ENCODE measurements at places on chromosomes 4 and X.
A peak's percentile ranks its signal among the peaks of the same experiment; 100 is the strongest.

GRCh38 chr4:26947318-26947717 lies 86.7 kb downstream of the STIM2 start:
- no peak for DNase-seq

GRCh38 chrX:1500701-1501624 lies 36.0 kb downstream of the P2RY8 start:
- no peak for DNase-seq

DNA sequence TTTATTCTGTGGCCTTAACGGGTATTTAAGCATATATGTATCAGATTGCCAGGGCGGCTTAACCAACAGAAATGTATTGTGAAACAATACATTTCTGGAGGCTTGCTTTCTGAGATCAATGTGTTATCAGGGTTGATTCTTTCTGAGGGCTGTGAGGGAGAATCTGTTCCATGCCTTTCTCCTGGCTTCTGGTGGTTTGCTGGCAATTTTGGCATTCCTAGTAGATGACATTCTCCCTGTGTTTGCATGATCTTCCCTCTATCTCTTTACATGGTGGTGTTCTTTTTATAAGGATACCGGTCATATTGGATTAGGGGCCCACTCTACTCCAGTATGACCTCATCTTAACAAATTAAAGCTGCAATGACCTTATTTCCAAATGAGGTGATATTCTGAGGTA lies 16.9 kb upstream of the CEP135 start:
- DNase-seq, result no peak

- DNase-seq, result no peak
Measured at GRCh38 chr4:159248384-159249178, 145.7 kb downstream of the RAPGEF2 start.

GRCh38 chr4:83455281-83456183 lies at the start of the genes HELQ and MRPS18C:
TSS of gene HELQ (minus strand) at chr4:83455823. CDS start at chr4:83455693, 130 bp downstream.
TSS of gene MRPS18C (plus strand) at chr4:83456058. CDS start at chr4:83456078, 20 bp downstream.
- peak; percentile 90 for DNase-seq

- DNase-seq, result no peak
Measured at GRCh38 chr4:156169861-156170260, 216.2 kb upstream of the CTSO start.

DNA sequence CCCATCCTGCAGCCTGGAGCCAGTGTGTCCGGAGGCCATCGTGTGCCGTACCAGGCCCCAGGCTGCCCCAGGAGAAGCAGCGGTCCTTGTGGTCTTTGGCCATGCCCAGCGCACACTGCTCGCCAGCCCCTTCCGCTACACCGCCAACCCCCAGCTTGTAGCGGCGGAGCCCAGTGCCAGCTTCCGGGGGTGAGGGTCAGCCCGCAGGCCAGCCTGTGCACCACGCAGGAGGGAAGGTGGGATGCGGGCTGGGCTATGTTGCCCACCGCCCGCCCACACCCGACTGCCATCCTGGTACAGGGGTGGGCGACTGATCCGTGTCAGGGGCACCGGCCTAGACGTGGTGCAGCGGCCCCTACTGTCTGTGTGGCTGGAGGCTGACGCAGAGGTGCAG lies 7.6 kb upstream of the SRPK3 start:
- no peak for DNase-seq

DNA sequence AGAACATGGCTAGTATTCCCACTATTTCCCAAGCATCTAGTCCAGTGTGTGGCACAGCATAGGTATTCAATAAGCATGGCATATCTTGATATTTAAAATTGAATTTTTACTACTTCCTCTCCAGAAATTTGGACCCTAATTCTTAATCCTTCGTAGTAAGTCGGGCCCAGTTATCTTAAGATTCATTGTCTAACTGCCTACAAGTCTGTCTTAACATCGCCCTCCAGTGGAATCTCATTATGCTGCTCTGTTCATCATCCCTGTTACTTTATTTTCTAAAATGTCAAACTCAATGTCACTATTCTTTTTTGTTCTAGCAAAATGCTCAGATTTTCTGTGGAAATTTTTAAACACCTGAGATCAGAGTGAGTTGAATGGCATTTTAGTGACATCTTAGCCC lies 606.2 kb downstream of the KLHL13 start:
- no peak for DNase-seq

DNA sequence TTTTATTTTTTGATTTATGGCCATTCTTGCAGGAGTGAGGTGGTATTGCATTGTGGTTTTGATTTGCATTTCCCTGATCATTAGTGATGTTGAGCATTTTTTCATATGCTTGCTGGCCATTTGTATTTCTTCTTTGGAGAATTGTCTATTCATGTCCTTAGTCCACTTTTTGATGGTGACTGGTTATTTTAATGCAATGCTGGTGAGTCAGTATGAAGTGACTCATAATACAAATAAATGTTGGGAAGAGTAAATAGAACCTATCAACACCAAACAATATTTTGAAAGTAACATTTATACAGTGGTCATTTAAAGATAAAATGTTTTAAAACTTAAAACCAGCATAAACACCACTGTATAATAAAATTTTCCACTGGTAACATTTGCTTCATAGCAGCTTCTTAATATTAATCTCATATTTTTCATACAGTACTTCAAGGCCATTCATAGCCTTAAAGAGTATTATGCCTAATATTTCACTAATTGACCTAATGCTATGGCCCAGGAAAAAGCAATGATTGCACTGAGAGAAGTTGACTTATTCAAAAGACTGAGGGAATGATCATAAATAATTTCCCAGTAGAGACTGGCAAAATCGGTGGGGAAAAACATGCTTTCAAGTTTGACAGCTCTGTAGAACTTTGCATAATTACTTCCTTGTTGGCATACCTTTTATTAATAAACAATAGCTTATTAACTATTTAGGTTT lies 33.9 kb downstream of the CASK start:
- DNase-seq, result no peak

- no peak for DNase-seq
Measured at GRCh38 chr4:41580007-41580406, 42.0 kb downstream of the LIMCH1 start.

GRCh38 chr4:176988226-176988625 lies 195.5 kb upstream of the VEGFC start:
- no peak for DNase-seq

- DNase-seq, result no peak
Measured at GRCh38 chr4:83113429-83113786, 1.1 kb downstream of the PLAC8 start.

DNA sequence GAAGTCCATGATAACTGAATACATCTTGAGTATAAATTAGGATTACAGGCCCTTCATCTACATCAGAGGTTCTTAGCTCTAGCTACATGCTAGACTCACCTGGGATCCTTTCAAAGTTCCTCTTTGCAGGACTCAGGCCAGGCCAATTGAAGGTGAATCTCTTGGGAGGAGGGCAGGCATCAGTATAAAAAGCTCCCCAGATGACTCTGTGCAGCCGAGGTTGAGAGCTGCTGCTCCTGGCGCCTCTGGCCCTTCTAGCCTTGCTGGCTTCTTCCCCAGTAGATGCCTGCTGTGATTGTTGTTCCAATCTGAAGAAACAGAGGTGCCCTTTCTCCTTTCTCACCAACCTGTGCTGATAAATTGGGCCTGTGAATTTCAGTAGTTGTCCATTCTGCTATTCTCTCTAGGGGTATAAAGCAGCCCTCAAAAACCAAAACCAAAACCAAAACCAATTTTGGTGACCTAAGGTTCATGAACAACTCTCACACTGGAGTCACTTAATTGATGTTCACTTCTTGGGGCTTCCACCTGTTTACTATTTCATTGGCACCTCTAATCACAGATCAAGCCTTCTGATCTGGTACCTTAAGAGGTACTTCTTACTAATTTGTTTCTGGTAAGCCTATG lies 78.7 kb downstream of the SUPT20HL2 start:
- DNase-seq, result no peak

DNA sequence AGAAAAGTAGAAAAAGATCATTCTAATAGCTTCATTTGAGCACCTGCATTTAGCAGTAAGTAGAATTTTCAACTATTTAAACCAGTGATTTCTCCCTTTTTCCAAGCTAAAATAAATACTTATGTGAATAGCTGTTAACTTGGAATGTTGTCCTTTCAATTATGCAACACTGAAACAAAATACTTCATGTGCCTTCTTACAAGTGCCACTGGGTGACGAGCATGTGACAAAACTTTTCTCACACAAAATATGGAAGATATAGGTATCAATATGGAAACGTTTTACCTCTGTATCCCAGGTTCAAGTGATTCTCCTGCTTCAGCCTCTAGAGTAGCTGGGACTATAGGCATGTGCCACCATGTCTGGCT lies 708.3 kb downstream of the STIM2 start:
- DNase-seq, result no peak

GRCh38 chr4:41157009-41157408 lies 57.3 kb downstream of the APBB2 start:
- no peak for DNase-seq

GRCh38 chr4:6939761-6940743 lies 30.4 kb downstream of the TBC1D14 start:
- DNase-seq, result no peak

- DNase-seq, result no peak
Measured at GRCh38 chr4:37780444-37781130, 45.9 kb upstream of the PGM2 start.

GRCh38 chr4:27775156-27775555 lies 914.5 kb downstream of the STIM2 start:
- DNase-seq, result no peak

GRCh38 chr4:59814402-59815010 lies 1385.6 kb upstream of the ADGRL3 start:
- no peak for DNase-seq

DNA sequence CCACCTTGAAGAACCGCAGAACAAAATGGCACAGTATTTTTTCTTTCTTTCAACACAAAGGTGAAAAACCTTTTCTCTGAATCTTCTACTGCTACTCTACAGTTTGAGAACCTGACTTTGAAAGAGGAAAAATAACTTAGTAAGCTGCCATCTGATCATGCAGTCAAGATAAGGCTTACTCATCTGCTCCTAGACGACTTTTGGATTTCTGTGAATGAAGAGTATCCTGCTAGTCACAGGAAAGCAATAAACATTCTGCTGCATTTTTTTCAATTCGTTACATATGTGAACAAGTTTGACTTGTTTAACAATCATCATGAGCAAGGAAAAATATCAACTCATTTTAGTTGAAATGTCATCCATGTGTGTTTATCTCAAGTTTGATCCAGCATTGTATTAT lies 25.2 kb downstream of the TIGD2 start:
- no peak for DNase-seq

DNA sequence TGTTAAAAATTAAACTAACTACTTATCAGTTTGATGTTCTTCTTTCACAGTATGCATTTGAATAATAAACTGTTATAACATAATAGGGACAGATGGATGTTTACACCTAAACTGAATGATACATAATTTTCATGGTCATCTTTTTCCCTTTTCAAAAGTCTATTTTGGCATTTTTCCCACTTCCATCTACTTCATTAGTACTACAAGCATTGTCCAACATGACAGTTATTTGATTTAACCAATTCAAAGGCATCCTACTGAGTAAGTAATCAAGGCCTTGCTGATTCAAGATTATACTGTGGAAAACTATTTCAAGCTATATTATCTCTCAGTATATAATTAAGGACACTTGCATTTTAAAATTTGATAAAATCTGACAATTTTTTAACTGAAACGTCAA lies 212.9 kb downstream of the FAT4 start:
- DNase-seq, result no peak

- DNase-seq, result no peak
Measured at GRCh38 chrX:24553011-24553410, 87.9 kb downstream of the PDK3 start.

DNA sequence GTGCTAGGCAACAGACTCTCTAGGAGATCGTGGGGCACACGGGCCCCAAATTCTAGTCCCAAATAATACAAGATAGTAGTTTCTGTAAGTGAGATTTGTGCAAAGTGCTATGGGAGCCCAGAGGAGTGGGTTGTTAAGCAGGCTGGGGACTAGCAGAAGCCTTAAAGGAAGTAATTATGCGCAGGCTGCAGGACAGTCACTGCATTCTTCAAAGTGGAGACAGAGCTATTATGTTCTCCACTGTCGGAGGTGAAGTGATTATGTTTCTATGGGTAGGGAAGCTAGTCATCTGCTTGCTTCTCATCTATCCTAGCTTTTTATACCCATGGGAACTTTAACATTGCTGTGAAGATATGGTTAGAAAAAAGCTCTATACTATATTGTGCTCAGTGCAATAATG lies 154.2 kb downstream of the CPE start:
- DNase-seq, result no peak

DNA sequence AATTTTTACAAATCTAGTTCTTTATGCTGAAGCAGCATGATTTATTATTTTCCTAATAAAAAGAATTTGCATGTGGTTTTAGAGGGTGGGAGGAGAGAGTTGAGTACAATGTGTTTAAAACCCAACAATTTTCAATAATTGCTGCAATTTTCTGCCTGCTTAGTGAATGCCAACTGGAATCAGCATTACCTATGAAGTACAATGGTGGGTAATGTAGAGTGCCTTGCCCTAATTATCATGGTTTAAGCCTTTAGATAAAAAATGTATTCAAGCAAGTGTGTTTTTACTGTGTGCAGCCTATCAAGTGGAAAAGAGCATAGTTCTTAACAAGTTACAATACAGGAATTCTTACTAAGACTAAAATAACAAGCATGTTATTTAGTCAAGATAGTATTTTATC lies 77.9 kb upstream of the ANKRD50 start:
- no peak for DNase-seq

DNA sequence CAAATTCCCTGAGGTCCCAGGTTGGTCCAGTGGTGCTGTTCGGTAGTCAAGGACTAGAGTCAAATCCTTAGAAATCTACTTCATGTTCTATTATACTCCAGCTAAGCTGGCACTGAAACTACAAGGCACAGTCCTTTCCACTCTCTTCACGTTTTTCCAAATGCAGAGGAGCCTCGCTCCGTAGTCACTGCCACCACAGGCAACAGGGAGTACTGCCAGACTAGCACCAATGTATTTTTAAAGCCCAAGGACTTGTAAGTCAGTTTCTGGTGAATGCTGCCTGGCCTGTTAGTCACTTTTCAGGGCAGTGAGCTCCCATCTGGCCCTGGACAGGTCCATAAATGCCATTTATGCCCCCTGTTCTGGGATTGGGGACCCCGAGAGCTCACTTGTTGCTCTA lies 323.5 kb downstream of the FAM47A start:
- DNase-seq, result no peak

DNA sequence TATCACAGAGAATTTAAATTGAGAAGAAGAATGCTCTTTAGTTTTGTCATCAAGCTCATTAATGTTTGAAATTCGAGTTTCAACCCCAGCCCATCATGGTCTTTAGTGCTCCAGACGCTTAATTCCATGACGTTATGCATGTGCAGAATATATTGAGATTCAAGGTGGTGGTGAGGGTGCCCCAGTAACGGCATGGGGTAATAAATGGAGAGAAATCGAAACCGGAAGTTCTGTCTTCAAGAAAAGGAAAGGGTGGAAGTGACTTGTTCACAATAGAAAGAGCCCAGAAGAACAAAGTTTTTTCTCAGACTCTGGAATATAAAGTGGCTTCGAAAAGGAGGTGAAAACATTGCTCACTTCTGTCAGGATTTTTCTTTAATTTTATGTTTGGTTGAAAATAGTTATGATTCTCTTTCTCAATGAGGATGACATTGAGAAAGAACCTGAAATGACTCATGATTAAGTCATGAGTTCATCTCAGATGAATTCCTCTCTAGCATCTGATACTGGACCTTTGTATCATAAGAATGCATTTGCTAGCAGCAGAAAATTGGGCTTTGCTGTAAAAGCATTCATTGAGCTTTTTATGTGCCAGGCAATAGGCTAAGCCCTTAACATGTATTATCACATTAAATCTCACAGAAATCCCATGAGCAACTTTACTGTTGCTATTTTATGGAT lies 779 bp upstream of the DDX60L start:
- no peak for DNase-seq

- DNase-seq, result no peak
Measured at GRCh38 chrX:38754102-38754790, 47.0 kb upstream of the MID1IP1 start.

GRCh38 chr4:79296768-79297428 lies 29.0 kb downstream of the NAA11 start:
- DNase-seq, result no peak
